ENCODE measurements at places on chromosomes 3 and 15.

- DNase-seq: no peak
Measured at GRCh38 chr15:33149919-33150318, 44.6 kb downstream of the FMN1 start.

GRCh38 chr15:60374628-60375081 is 23.1 kb downstream of the ANXA2 start:
- DNase-seq: peak; percentile 96

- DNase-seq: no peak
Measured at GRCh38 chr15:70214276-70214675, 116.6 kb upstream of the TLE3 start.

GRCh38 chr3:12750658-12751071 is 8.4 kb downstream of the TMEM40 start:
- DNase-seq: peak; percentile 59

GRCh38 chr15:43518197-43518761 is 871 bp downstream of the MAP1A start:
- no peak for DNase-seq

All from brain microvascular endothelial cell (primary cell).